ENCODE measurements at places on chromosomes 2 and 18.

GRCh38 chr2:231985823-231986261 lies 24.3 kb downstream of the DIS3L2 start:
- no peak for DNase-seq

DNA sequence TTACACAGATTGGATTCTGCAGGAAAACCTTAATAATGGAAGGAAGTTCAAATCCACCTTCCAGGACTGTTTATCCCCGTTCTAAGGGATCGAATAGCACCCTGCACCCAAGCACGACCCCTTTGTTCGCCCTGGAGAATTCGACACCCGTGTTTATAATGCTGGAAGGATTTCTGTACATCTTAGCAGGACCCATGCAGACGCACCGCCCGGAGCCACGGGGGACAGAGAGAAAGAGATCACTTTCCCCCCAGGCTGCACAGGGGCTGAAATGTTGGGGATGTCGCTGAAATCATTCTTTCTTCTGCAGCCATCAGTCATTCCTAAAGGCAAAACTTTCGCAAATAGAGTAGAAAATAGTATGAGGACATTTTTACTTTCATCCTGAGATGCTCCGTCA lies 238.7 kb upstream of the SALL3 start:
- no peak for DNase-seq

- no peak for DNase-seq
Measured at GRCh38 chr2:217553202-217553601, 449.6 kb downstream of the TNS1 start.

DNA sequence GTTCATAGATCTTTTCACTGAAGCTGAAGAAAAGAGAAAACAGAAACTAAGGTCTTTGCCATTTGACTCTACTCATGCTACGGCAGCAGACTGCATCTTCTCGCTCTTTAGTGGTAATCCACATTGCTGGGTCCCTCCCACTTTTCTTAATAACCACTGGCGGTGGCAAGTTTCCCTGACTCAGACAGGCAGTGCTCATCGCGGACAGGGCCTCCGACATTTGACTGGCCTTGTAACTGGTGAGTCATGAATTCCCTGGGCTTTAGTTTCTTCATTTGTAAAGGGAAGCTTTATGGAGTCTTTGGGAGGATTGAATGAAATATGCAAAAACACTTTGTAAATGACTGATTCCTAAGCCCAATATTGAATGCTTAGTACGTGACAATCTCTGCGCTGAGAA lies 238.2 kb upstream of the RBBP8 start:
- DNase-seq = no peak

GRCh38 chr18:5538544-5538943 lies 5.3 kb downstream of the EPB41L3 start:
- no peak for DNase-seq

DNA sequence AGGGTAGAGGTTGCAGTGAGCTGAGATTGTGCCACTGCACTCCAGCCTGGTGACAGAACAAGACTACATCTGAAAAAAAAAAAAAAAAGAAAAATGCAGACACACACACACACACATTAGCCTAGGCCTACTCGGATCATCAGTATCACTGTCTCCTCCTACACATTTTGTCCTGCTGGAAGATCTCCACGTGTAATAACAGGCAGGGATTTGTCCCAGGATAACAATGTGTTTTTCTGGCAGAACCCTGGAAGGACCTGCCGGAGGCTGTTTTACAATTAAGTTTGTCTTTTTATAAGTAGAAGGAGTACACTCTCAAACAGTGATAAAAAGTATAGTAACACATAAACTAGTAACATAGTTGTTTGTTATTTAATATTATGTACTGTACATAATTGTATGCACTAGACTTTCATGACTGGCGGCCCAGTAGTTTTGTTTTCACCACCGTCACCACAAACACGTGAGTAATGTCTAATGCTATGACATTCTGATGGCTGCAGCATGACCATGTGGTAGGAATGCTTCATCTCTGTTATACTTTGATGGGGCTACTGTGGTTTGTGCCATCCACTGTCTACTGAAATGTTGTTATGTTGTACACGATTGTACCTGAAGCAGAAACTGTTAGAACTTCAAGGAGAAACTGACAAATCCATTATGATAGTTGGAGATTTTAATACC lies 130.6 kb downstream of the ATP9B start:
- no peak for DNase-seq

DNA sequence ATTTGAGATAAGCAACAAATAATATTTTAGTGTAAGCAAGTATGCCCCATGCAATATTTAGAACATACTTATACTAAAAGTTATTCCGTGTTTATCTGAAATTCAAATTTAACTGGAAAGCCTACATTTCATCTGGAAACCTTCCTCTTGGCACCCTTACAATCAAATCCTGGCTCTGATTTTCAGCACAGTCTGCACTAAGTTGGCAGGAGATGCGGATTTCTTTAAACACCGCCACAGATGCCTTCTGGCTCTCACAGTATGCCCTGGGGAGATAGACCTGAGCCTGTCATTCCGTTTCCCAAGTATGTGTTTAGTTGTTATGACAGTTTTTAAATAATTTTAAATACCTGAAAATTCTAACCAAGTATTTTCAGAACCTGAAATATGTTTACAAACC lies 7.3 kb upstream of the MLPH start:
- no peak for DNase-seq

GRCh38 chr2:18311420-18312195 lies 248.8 kb downstream of the RDH14 start:
- no peak for DNase-seq

DNA sequence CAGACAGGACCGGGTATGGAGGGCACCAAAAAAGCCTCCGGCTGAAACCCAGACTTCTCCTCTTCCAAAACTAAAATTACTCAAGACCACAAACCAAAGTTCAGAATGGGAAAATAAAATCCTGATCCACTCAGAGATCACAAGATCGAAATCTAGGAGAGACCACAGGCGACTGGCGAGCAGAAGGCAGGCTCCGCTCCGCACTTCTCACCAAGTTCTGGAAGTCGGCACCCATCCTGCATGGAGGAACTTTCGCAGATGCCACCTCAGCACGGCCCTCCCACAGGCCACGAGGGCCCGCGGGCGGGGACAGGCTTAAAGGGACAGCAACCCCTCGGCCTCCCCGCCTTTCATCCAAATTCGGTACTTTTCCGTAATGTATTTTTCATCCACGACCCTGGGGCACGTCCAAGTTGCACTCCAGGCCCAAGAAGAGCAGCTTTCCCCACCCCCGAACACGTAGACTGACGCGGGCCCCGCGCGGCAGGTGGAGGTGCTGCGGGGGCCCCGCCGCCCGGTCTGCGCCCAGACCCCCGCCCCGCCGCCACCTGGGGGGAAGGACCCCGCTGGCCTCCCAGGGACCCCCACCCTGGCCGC lies 43.7 kb downstream of the HDLBP start:
- peak; percentile 26 for DNase-seq

- no peak for DNase-seq
Measured at GRCh38 chr2:224363281-224363680, 38.6 kb downstream of the FAM124B start.

DNA sequence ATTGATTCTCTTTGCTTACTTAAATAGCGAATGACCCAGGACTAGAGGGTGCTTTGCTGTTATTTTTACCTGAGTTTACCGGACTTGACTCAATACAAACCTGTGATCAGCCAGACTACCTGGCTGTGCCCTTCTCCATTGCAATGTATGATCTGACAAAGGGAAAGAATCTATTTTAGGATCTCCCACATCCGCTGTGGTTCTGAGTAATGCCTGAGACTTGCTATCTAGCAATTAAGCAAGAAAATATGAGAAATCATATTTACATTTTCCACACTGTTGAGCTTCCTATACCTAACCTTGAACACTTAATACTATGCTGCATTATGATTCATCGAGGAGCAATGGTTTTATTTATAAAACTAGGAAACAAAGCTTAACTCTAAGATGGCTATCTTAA lies 215.2 kb downstream of the RAD51AP2 start:
- DNase-seq = no peak

DNA sequence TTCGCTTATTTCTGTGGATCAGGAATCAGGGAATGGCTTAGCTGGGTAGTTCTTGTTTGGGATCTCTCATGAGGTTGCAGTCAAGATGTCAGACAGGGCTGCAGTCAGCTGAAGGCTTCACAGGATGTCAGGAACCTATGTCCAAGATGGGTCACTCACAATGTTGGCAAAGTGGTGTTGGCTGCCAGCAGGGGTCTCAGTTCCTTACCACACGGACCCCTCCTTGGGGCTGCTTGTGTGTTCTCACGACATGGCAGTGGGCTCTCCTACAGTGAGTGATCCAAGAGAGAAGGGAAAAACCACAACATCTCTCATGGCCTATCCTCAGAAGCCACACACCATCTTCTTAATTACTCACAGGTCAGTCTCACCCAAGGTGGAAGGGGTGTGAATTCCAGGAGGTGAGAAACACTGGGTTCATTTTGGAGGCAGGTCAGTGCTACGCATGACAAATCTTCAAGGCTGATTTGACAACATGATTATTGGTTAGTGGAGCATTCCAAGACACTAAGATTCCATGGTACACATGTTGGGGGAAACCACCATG lies 1.3 kb upstream of the ANTXR1 start:
- no peak for DNase-seq

DNA sequence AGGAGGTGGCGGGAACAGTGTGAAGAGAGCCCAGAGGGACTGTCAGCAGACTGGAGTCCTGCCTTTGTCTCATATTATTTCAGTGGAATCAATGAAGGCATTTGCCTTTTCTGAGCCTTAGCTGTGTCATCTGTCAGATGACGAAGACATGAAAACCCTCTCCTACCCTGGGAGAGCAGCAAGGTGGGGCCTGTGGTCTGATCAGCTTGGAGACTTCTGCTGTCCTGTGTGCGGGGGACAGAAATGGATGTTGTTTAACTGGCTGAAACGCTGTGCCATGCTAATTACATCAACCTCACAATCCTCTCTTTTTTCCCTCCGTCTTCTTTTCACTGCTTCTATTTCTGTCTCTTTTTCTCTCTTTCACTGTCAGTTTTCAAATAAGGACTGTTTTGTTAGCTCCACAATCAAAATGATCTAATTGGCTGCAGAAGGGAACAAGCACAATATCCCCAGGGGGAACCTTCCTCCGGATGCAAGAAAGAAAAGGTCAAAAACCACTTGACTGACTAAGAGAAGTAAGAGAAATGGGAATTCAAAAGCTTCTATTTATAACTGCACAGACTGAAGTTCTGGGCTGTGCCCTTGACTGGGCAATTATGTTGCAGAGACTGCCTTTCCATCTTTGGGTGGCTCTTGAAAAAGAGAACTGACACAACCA lies 340.1 kb downstream of the CLIP4 start:
- DNase-seq = no peak

DNA sequence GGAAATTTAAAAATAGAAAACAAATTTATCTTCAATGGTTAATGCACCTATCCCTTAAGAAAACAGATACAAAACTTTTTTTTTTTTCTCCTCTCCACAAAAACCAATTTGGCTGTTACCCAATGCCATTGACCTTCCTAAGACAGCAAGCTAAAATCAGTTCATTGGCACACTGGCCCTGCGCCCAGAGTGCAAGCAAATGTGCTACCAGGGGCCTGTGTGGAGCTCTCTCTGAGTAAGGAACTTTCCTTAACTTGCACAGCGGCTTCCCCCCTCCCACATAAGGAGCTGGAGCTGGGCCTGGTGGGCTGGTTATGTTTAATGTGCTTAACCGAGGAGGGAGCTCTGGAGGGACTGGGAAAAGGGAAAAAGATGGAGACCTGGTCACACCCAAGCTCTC lies 17.6 kb upstream of the POU3F3 start:
- DNase-seq = no peak

DNA sequence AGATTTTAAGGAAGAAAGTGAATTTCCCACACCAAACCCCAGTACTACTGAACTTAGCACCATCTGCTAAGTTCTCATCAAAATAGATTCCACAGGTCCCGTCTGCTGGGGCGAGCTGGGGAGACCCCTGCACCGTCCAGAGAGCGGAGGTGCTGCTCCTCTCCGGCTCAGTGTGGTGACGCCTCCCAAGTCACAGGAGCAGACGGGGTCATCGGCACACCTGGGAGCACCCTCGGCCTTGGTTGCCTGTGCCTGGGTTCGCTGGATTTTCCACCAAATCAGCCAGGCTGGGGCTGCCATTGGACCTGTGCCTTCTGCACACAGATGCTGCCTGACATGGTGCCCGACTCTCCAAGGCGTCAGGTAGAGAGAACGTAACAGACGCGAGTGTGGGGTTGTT lies 141.3 kb downstream of the PXDN start:
- DNase-seq = no peak

DNA sequence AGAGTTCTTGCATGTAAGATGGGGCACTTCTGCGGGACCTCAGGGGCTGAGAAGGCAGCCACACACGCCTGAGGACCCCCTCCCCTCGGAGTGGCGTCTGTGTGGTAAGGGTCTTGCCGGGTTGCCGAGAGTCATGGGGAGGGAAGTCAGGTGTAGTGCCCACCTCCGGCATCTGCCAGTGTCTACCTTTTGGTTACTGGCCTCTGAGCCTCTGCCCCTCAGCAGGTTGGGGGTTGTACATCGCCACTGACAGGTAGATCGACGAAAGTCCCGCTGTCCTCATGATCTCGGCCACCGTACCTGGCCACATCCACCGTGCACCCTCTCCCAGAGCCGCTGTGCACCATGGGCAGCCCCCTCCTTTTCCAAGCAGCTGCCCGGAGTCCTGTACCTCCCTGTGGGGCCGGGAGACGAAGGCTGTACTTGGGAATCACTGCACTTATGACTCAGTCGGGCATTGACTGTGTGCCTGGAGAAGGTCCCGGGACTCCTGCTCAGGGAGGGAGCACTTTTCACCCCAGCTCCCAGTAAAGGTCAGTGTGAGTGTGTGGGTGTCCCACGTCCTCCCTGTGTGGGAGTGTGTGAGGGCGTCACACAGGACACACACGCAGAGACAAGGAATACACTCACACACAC lies 332.4 kb upstream of the MYT1L start:
- no peak for DNase-seq

DNA sequence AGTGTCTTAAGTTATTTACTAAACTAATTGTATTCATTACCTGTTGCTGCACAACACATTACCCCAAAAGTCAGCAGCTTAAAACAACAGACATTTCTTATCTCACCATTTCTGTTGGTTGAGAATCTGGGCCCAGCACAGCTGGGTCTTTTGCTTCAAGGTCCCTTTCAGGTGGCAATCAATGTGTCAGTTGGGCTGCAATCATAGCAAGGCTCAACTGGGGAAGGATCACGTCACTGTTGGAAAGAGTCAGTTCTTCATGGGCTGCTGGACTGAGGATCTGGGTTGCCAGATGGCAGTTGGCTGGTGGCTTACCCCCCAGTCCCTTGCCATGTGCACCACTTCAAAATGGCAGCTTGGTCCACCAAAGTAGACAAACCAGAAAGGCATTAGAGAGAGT lies 261.2 kb downstream of the SUCLG1 start:
- DNase-seq = no peak
